GM19239 (cell line): ENCODE measurements at places on chromosomes 1 and 21.

- DNase-seq: no peak
Observed at GRCh38 chr1:224879162-224879803, 50.2 kb upstream of the DNAH14 start.

DNA sequence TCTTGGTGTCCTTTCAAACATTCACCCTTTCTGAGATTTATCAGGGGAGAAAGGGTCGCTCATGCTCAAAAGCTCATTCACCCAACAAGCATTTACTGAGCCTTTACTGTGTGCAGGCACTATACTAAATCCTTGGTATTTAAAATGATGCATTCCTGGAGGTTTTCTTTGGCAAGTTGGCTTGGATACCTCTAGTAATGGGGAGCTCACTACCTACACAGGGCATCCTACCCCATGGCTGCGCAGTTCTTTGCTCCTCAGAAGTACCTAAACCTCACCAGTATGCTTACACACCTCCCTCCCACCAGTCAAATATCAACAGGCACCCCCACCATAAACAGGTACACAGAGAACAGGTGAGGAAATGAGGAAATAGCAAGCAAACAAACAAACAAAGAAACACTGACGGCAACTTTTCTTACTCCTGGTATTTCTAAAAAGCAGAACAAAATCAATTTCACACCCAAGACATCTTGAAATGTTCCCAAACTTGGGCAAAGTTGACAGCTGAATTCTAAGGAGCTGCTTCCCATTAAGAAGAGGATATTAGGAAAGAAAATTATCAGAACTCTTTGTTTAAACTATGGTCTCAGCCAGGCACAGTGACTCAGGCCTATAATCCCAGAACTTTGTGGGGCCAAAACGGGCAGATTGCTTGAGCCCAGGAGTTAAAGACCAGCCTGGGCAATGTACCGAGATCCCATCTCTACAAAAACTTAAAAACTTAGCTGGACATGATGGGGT is 104.8 kb downstream of the PSMG1 start:
- no peak for DNase-seq

DNA sequence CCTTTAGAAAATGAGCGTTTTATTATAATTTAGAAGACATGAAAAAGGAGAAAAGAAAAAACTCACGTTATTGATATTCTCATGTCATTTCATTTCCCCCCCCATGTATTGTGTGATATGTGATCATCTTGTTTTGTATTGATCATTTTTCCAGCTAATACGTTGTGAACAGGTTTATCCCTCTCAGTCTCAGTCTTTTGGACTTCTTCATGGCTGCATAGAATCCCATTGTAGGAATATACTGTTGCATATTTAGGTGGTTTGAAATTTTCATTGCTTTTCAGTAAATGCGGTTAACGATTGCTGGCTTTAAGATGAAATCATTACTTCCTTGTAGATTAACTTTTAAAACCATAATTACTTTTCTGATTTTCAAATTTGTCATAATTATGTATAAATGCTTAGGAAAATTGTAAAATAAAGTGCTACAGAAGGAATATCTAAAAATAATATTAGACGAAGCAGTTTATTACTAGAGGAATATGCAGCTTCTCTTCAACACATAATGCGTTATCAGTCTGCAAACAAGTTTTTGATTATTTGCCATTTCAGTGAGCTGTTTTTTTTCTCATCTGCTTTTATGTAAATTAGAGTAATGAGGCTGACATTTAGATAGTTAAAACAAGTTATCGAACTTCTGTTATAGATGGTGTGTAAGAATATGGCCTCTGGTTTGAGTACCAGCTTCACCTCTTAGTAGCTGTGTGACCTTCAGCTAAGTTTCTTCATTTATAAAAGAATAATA is 1.8 kb downstream of the SON start:
- no peak for DNase-seq

DNA sequence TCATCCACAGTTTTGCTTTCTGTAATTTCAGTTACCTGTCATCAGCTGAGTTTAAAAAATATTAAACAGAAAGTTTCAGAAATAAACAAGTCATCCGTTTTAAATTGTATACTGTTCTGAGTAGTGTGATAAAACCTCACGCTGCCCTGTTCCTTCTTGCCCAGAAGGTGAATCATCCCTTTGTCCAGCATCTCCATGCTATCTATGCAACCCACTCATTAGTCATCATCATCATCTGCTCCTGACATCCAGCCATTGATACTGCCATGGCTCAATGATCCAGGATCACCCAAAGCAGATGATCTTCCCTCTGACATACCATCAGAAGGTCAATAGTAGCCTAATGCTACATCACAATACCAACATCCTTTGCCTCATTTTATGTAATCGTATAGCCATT is 198.3 kb downstream of the SLC44A5 start:
- no peak for DNase-seq

DNA sequence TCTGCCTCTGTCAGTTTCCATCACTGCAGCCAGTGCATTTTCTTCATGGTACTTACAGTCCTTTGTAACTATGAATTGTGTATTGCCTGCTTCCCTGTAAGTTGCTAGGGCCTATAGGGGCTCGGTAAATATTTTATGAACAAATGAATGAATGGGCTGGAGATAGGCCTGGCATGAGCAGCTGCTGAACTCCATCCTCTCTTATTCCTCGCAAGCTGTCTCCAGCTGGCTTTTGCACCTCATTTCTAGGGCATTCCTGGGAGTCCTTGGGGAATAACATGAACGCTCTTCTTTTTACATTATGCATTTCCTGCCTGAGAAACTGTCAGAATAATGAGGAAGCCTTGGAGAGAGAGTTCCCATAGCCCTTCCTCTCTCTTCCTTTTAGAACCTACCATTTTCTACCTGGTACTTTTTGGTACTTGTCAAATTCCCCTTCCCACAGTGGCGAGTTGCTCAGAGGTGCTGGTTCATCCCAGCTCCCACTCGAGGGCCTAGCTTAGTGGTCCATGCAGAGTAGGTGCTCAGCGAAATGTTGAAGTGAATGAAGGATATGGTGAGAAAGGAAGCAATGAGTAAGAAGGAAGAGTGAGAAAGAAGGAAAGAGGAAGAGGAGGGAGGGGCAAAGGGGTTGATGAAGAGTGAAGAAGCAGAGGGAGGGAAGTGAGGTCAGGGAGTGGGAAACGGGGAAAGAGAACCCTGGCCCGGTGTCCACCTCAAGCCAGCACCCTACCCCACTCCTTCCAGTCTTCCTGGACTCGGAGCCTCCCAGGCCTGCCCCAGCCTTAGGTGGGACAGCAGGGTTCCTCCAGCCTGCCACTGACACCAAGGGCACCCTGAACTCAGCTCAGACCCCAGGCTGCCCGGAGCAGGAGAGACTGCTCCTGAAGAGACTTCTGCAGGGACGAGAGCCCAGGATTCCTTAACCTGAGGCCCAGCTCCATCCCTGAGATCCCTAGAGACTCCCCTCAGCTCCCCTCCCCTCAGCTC is 29.6 kb downstream of the KCNC4 start:
- DNase-seq: no peak

- DNase-seq: no peak
Observed at GRCh38 chr1:8374356-8374755, 56.4 kb downstream of the SLC45A1 start.

DNA sequence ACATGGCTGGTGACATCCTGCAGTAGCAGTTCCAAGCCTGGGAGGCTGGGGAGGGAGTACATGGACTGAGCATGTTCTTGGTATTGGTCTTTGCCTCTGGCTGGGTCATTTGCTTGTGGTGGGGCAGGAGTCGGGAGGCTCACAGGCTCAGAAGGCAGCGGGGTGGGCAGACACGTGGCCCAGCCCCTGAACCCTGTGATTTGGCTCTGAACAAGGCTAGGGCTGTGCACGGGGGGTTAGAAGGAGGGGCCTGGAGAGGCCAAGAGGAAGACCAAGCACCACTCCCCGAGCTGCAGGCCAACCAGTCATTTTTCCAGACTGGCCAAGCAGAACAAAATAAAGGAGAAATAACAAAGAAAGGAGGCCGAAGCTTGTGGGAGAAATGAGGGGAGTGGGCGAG is 9.7 kb upstream of the PRELP start:
- DNase-seq: no peak

GRCh38 chr1:65881067-65881594 is 88.4 kb downstream of the PDE4B start:
- no peak for DNase-seq

DNA sequence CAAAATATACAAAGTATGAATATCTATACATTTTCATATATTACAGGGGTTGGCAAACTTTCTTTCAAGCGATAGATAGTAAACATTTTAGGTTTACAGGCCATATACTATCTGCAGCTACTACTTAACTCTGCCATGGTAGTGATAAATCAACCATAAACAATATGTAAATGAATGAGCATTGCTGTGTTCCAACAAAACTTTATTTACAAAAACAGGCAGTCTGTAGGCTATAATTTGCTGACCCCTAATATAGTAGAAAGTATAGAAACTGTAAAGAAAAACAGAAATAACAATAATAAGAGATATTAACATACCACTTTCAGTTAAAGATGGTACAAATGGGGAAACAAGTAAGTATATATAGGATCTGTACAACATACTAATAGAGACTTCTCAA is 58.1 kb downstream of the COLGALT2 start:
- no peak for DNase-seq

GRCh38 chr1:214233856-214234634 is 46.9 kb upstream of the SMYD2 start:
- DNase-seq: no peak

DNA sequence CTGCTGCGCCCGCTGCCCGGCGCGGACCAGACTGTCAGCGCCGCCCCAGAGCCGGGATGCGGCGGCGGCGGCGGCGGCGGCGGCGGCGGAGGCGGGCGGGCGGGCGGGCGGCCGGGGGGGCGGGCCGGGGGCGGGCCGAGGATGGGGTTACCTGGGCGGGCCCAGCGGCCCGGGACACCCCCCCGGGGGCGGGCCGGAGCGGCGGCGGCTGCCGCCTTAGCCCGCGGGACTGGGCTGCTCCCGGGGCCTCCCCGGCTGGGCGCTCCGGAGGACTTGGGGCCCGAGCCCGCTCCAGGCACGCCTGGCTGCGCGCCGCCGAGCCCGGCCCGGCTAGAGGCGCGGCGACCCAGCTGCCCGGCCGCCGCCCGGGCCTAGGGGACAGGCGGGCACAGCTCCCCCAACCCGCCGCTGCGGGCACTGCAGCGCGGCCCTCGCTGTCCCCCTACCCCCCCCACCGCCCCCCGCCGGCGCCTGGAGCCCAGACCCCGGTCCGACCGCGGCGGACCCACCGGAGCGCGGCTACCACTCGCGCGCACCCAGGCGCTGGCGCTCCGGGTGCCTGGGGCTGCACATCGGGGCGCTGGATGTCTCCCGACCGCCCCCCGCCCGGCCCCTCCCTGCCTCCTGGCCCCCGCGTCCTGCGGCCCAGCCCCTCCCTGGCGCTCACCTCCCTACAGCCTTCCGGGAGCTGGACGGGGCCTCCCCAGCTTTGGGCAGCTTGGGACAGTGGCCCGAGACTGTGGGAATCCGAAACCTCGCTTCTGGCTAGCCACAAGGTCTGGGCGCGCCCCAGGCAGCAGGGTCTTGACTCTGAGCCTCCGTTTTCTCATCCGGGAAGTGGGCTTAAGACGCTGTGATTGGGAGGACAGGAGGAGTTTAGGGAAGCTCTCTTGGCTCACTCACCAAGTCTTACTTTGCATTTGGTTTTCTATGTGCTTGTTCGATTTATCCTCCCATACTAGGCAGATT is at the start of gene WNT4:
Gene WNT4 (minus strand): TSS at position 33 of the 969 bp plus-strand sequence. CDS start 175 bp downstream, outside the sequence.
- peak; percentile 77 for DNase-seq

- DNase-seq: no peak
Observed at GRCh38 chr1:19475296-19475695, 10.0 kb downstream of the CAPZB start.

DNA sequence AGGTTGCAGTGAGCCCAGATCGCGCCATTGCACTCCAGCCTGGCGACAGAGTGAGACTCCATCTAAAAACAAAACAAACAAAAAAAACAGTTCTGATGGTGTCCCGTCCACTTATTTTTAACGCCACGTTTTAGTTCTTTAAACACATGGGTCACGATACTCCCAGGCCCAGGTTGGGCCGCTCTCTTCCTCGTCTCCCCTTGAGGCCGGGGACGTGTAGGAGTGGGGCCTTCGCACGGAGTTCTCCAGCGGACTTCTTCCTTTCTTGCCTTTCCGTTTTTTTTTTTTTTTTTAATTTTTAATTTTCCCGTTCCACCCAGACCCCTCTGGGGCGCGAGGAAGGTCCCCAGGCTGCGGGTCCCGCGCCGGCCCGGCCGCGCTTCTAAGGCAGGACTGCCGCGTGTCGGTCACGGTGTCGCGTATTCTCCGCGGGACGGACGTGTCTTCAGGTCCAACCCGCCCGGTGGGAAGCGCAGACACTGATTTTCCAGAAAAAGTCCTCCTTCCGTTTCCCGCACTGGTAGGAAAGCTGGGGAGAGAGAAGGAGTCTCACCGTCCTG is 47.5 kb upstream of the SLC19A1 start:
- DNase-seq: no peak

DNA sequence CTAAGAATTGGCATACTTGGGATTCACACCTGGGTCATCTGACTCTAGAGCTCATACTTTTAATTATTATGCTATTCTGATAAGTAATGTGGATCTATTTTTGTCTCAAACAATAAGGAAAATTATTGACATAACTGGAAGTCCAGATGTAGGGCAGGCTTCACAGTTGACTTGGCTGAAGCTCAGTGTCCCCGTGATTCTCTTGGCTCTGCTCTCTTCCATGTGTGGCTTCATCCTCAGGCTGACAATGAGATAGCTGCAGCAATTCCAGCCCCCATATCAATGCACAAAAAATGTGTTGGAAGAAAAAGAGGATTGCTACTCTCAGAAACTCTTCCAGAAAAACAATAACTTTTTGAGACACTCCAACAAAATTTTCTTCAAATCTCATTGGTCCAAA is 23.8 kb downstream of the HSD11B1 start:
- no peak for DNase-seq

DNA sequence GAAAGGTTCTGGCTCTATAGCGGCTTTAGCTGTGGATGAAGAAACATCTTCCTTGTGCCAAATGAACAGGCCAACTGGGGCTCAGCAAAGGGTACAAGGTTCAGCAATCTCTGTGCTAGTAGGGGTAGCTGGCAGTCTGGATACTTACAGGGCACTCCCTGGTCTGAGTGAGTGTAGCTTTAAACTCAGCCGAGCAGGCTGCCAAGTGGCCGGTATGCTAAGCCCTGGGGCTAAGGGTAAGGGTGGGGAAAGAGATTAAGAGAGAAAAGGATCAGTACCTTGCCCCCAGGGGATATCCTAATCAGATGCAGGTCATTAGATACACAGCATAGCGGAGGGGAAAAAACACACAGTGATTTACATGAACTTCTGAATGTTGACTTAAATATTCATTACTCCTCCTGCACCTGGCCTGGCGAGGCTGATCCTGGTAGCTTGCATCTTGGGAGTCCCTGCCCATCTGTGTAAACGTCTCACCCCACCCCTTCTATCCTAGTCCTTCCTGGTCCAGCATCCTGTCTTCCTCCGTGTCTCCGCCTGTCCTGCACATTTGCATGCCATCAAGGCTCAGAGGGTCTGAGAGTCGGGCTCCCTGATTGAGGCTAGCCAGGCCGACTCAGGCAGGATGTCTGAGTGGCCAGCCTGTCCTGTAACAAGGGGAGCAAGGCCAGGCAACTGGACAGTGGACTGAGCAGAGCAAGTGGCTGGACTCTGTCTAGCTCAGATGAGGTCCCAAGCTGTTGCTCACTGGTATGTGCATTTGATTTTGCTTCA is 39.5 kb upstream of the CNTN2 start:
- no peak for DNase-seq
